Neural crest cell (in vitro differentiated cells): ENCODE measurements at places on chromosomes 16 and 17.

- H3K4me1 ChIP-seq: peaks cover 4% of the 10 kb centered on the region
- H3K27ac ChIP-seq: no peak overlapping the region
- no peak overlapping the region for H3K4me3 ChIP-seq
- peaks cover 8% of the 10 kb centered on the region for H3K36me3 ChIP-seq
- DNase-seq: no peak
Measured at GRCh38 chr16:934178-934577, 36.6 kb downstream of the LMF1 start.

DNA sequence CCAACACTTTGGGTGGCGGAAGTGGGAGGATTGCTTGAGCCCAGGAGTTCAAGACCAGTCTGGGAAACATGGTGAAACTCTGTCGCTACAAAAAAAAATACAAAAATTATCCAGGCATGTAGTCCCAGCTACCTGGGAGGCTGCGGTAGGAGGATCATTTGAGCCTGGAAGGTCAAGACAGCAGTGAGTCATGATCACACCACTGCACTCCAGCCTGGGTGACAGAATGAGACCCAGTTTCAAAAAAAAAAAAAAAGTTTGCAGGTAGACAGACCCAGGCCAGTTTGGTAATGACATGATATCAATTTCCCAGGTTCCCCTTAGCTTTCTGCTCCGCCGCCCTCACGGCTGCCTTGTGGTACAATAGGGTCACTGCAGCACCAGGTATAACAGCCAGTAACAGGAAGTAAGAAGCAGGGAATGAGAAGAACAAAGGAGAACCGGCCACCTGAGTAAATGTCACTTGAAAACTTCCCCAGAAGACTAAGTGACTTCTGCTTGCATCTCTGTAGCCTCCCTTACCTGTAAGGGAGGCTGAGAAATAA lies 201.2 kb upstream of the HSBP1 start:
- H3K4me3 ChIP-seq: no peak overlapping the region
- DNase-seq: no peak
- no peaks in the 10 kb centered on the region for H3K27me3 ChIP-seq
- H3K36me3 ChIP-seq: no peaks in the 10 kb centered on the region

DNA sequence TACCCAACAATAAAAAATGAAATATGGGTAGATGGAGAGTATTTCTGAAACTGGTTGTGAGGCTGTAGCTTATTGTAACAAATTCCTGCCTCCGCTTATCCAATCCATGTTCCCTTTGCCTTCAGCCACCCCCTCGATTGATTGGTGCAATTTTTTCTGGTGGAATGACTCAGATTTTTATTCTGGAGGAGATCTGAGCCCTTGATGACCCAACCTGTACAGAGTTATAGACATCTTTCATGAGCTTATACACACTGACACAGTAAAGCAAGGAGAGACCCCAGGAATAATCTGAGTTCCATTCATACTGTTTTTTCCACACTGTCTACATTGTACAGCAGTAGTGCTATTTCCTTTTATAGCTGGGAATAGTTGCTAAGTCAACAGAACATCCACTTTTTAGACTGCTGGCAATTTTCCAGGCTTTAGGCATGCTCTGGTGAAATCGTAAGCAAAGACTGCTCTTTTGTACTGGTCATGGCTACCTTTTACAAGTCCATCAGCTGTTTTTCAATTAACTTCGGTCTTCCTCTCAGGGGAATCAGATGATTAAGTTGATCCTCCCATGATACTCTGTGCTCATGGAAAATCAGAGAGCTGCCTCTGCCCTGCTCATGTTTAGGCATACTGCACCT lies 30.1 kb downstream of the CCL4 start:
- H3K4me3 ChIP-seq: no peak overlapping the region
- H3K27me3 ChIP-seq: no peaks in the 10 kb centered on the region

DNA sequence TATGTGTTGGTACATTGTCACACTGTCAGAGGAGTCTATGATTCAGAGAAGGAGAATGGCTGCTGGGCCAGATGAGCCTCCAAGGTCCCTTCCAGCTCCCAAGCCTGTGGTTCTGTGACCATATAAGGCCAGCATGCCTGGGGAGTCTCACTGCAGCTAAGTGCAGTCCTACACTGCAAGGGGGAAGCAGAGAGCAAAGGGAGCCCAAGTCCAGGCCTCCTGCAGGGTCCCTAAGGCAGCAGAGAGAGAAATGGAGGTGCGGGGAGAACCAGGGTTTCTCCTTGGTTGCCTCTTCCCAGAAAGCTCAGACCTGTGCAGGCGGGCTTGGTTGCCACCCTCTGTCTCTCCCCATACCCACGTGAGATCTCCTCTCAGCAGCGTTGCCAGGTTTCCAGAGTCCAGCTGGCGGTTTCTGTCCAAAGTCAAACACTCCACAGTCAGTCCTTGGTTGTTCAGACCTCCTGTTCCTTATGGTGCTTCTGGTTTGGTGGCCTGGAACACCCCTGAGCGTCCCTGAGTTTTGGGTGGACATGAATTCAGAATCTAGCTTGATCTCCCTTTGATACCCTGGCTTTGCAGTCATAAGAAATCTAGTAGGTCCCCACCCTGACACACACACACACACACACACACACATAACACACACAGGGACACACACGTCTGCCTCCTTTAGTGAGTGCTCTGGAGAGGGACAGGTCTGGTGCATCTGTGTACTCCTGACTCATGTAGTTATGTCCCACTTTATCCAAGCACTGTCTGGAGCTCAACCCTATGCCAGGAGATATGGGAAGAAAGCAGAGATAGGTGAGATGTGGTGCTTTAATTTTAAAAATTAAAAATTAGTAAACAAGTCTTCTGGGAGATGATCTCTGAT lies 78.8 kb downstream of the GNAO1 start:
- no peak overlapping the region for H3K4me3 ChIP-seq
- peaks cover 7% of the 10 kb centered on the region for H3K36me3 ChIP-seq
- H3K27ac ChIP-seq: peak overlapping the region; percentile 36
- no peaks in the 10 kb centered on the region for H3K27me3 ChIP-seq
- peaks cover 7% of the 10 kb centered on the region for H3K4me1 ChIP-seq

GRCh38 chr16:81444448-81445121 lies at the start of gene CMIP:
Gene CMIP, plus strand, starts transcription at chr16:81444808.
- H3K4me3 ChIP-seq: peak within 1 kb of the TSS; percentile 91
- peak; percentile 79 for DNase-seq
- H3K36me3 ChIP-seq: no peaks in the 10 kb centered on the region
- H3K27me3 ChIP-seq: peaks cover 38% of the 10 kb centered on the region
- peaks cover 40% of the 10 kb centered on the region for H3K4me1 ChIP-seq
- peak within 1 kb of the TSS; percentile 91 for H3K27ac ChIP-seq

DNA sequence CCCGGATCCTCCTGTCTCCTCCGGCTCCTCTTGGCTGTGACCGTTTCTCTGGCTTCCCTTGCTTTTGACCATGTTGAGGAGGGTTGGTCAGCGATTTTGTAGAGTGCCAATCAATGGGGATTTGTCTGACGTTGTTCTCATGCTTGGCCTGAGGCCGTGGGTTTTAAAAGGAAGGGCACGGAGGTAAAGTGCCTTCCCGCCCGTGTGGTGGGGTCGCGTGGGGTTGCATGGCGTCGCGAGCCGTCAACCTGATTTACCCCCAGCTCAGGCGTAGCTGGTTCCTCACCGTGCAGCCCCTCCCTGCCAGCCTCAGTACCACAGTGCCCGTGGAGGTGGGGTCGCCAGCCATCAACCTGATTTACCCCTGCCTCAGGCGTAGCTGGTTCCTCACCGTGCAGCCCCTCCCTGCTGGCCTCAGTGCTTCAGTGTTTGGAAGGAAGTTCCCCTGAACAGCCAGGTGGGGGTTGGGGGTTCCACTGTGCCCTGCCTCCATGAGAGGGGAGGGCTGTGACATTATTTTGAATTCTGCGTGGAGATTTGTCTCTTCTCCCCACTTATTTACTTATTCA lies 5.0 kb downstream of the TPSAB1 start:
- no peak overlapping the region for H3K4me3 ChIP-seq
- peaks cover 18% of the 10 kb centered on the region for H3K27me3 ChIP-seq
- DNase-seq: no peak
- H3K27ac ChIP-seq: no peak overlapping the region
- H3K36me3 ChIP-seq: no peaks in the 10 kb centered on the region

- no peak for DNase-seq
- peak overlapping the region; percentile 3 for H3K4me3 ChIP-seq
- H3K27me3 ChIP-seq: no peaks in the 10 kb centered on the region
- H3K36me3 ChIP-seq: peaks cover 12% of the 10 kb centered on the region
- peak overlapping the region; percentile 20 for H3K27ac ChIP-seq
- peaks cover 44% of the 10 kb centered on the region for H3K4me1 ChIP-seq
Measured at GRCh38 chr17:18191236-18191667, 7.6 kb downstream of the ALKBH5 start.

- no peak overlapping the region for H3K27ac ChIP-seq
- peaks cover 10% of the 10 kb centered on the region for H3K36me3 ChIP-seq
- H3K4me3 ChIP-seq: no peak overlapping the region
Measured at GRCh38 chr16:75745242-75745641, 19.0 kb upstream of the CPHXL start.

- no peaks in the 10 kb centered on the region for H3K27me3 ChIP-seq
- H3K4me3 ChIP-seq: no peak overlapping the region
- DNase-seq: no peak
- no peaks in the 10 kb centered on the region for H3K4me1 ChIP-seq
- H3K27ac ChIP-seq: no peak overlapping the region
Measured at GRCh38 chr17:10156599-10156947, 41.8 kb downstream of the GAS7 start.

DNA sequence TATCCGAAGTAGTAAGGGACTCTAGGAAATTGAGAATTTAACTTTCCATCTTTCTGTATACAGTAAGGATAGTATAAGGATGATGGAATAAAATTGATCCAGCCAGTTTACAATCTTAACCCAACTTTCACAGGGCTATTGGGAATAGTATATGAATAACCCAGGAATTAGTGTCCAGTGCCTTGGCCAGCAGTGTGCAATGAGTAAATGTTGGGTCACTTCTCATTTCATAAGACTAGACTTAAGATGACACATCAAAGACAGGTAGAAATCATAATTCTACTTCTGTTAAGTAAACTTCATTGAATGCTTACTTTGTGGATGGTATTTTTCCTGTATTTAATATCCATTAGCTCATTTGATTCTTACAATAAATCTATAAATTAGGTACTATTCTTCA lies 949.6 kb upstream of the GOT2 start:
- H3K36me3 ChIP-seq: peaks cover 2% of the 10 kb centered on the region
- no peaks in the 10 kb centered on the region for H3K27me3 ChIP-seq
- no peak overlapping the region for H3K4me3 ChIP-seq
- no peak for DNase-seq
- H3K4me1 ChIP-seq: no peaks in the 10 kb centered on the region
